ENCODE measurements at places on chromosomes 7 and 10.

DNA sequence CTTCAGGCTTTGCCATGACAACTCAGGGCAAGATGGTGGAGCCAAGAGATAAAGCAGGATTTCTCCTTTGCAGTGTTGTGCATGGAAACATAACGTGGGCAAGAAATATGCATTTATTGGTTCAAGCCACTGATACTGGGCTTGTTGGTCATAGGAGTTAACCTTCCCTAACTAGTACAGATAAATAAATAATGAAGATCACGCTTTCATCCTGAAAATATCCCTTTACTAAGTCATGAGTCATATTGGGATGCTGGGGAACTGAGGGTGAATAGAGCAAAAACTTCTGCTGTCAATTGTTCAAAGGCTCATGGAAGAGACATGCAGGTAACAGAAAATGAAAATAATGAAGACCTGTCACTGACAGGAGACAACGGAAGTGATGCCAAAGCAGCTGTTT lies 55.5 kb downstream of the TES start:
- no peak for DNase-seq

GRCh38 chr7:156731651-156732050 lies 91.1 kb downstream of the RNF32 start:
- DNase-seq: no peak

DNA sequence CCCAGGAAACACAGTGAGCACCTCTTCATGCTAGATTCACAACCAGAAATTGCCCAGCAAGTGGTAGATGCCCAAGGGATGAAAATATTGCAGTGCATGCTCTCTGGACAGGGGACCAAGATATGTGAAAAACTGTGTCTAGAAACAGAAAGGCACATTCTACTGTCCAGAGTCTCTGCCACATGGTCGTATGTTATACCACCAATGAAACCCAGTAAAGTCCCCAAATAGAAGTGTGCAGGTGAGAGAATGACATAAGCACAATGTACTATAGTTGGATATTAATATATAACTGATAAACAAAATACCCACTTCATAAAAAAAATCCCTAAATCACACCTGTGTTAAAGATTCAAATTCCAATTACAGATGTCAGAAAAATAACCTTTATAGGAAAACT lies 43.8 kb downstream of the RASGEF1A start:
- DNase-seq: no peak

- DNase-seq: no peak
Observed at GRCh38 chr7:43593010-43593409, 10.1 kb downstream of the STK17A start.

- DNase-seq: no peak
Observed at GRCh38 chr7:96311967-96312366, 9.9 kb downstream of the SLC25A13 start.

- no peak for DNase-seq
Observed at GRCh38 chr7:43511769-43512515, 71.0 kb upstream of the STK17A start.

DNA sequence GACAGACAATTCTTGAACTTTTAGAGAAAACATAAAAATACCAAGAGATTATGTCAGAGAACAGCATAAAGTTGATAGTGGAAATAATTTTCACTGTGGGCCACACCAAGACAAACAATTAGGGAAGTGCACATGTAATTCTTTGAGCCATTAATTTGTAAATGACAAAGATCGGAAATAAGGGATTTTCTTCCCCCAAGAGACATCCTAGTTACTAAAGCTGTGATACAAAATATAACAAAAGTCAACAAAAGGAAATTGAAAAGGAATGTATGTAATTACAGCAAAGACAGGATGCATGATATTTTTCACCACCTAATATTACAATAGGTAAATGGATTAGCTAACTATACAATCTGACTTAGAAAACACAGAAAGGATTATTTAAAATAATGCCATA lies 12.4 kb upstream of the LRRC72 start:
- no peak for DNase-seq

DNA sequence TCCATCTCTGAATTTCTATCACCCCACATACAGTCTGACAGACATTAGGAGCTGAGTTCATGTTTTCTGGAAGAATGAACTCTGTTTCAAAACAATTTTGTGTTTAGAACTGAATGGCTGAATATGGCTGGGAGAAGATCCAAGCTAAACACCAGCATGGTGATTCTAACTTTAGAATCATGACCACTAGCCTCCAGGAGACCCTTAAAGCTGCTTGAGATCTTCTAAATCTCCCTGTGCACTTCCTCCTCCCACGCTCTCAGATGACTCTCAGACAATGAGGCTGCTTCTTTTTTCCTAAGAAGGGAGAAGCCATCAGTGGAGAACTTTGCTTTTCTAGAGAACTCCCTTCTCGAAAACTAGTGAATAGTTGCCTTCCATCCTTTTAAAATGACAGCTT lies 711.2 kb downstream of the GRID1 start:
- DNase-seq: no peak

- DNase-seq: no peak
Observed at GRCh38 chr10:3502673-3503072, 282.3 kb downstream of the KLF6 start.

GRCh38 chr10:661597-662222 lies 27.8 kb downstream of the DIP2C start:
- no peak for DNase-seq

DNA sequence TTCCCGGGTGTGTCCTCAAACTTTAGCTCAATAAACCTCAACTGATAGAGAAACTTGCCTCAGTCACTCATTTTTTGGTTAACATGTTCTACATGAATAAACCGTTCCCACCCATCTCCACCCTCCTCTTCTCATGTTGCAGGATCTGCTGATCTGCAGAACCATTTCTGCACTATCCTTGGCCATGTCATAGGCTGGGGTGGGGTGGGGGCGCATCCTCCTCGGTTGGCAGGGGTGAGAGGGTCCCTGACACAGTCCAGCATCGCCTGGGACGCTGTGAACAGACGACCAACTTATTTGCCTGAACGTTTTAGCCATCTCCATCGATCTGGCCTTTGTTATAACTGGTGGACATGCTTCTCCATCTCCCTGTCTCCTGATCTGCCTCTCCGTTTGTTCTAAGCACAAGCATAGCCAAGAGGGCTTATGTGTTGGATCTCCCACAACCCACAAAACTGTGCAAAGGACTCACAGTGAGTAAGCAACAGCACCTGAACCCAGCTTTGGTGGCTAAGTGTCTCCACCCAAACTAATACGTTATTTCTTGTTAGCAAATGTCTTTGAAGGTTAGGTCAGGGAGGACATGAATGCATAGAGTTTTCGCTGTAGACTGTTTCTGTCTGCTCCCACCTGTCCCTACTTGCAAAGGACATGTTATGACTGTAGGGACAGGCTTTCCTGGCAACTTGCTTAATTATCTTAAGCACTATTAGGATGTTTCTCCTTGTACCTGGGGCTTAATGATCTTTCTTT lies 51.7 kb downstream of the PRKCQ start:
- DNase-seq: no peak

GRCh38 chr7:8131694-8132605 lies 130.0 kb downstream of the ICA1 start:
- DNase-seq: peak; percentile 41

DNA sequence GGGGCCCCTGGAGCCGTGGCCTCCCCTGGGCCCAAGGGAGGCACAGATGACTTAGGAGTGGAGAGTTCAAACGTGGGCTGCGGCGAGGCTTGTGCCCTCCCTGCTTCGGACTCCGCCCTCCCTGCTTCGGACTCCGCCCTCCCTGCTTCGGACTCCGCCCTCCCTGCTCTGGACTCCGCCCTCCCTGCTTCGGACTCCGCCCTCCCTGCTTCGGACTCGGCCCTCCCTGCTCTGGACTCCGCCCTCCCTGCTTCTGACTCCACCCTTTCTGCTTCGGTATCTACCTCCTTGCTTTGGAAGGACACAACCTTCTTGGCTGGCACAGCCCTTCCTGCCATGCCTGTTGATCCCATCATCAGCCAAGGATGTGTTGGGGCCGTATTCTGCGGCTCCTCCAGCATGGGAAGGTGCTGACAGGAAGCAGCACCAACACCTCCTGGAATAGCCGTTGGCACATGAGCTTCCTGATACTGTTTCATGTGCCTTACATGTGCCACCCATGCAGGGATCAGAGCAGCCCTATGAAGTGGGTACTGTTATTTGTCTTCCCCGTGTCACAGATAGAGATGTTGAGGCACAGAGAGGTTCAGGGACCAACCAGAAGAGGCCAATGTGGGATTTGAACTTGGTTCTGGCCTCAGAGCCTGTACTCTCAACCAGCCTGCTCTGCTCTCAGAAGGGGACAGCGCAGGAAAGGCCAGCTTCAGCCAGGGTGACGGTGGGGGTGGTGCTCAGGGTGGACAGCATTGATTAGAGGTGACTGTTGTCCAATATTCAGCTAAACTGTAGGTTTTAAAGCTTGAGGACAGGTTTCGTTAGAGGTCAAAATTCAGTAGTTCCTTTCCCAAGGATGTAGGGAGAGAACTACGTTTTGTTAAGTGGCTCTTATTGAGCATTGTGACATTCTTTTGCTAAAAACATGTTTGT lies 114.5 kb downstream of the NKX6-2 start:
- DNase-seq: no peak

DNA sequence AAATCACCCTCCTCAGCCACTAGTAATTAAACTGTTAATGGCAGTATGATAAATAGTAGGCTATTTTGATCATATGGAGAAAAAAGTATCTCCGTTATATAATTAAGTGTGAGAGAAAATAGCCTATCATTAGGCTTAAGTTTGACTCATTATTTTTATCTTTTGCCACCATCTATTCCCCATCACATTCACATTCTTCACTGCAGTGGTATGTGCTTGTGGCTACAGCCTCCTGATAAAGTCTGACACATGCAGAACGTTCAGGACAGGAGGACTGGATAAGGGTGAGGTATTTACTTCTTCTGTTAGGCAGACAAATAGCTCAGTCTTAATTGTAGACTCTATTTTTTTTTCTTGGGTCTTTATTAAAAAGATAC lies 5.8 kb downstream of the NEBL start:
- no peak for DNase-seq

DNA sequence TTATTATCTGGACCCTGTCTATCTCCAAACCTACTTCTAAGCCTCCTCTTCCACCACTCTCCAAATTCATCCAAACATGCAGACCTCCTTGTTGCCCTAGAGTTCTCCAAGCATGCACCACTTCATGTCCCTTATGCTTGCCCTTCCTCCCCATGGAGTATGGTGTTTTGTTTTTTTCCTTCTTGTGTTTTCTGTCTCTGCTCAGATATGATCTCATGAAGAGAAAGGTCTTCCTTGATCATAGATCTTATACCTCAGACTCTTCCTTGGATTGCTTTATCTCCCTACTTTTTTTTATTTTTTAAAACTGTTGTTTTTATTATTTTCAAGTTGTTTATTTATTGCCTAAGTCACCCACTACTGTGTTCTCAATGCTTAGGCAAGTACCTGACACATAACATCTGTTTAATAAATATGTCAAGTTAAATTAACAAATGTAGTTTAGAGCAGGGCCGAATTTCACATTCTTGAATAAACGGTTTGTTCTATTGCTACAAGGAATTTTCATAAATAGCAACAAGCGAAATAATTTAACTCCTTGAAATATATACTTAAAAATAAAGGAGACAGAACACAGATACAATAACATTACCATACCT lies 84.5 kb downstream of the HGF start:
- DNase-seq: no peak

GRCh38 chr7:92799446-92800211 lies 36.7 kb downstream of the CDK6 start:
- no peak for DNase-seq

DNA sequence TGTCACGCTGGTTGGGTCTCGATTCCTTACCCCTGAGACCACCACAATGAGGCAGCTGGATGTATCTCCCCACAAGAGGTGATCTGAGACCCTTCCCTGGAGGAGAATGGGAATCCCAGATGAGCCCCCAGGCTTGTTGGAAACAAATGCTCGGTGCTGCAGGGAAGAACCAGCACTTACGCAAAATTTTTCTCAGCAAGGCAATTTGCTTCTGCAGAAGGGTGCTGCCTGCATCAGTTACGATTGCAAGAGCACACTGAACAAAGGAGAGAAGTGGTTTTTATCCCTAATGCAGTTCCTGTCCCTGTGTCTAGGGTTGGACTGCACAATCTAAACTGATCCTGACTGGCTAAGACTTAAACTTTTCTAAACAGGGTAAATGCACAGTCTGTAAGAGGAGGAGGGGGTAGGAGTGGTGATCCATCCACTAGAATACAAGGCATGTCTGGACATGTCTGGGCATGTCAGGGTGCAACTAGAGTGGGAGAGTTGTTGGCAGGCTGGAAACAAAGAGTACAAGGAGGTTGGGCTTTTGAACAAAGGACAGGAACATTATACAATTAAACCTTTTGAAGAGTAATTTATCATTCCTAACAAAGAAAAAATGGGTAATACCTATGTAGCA lies 114.9 kb upstream of the FAM3C start:
- DNase-seq: no peak

DNA sequence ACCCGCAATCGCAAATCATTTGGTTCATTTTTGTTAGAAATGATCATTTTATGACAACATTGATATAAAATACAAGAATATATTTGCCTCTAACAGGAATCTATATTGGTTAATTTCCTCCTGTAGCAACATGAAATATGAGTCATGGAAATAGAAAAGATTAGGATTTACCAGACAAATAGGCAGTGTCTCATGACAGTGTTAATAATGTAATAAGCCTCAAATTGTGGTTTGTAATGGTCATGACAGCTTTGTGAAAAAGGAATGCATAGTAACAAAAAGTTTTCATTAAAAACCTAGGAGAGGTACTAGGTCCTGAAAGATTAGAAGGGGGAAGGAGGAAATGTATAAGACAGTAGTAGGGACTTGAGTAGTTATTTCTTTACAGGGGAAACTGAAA lies 7.9 kb upstream of the SLK start:
- no peak for DNase-seq

- no peak for DNase-seq
Observed at GRCh38 chr10:27819781-27820531, 74.3 kb upstream of the MKX start.

GRCh38 chr7:28766359-28766758 lies 191.8 kb downstream of the TRIL start:
- no peak for DNase-seq

- DNase-seq: no peak
Observed at GRCh38 chr10:128001849-128002248, 94.9 kb downstream of the PTPRE start.

GRCh38 chr7:116018731-116019130 lies 11.8 kb downstream of the TFEC start:
- DNase-seq: no peak

GRCh38 chr7:150503581-150503980 lies 11.1 kb upstream of the GIMAP7 start:
- no peak for DNase-seq

GRCh38 chr7:50228148-50228547 lies 76.4 kb upstream of the IKZF1 start:
- DNase-seq: no peak

GRCh38 chr10:11724938-11725776 lies 17.0 kb upstream of the ECHDC3 start:
- DNase-seq: no peak
